BJ (cell line): ENCODE measurements at places on chromosomes 13 and 19.

DNA sequence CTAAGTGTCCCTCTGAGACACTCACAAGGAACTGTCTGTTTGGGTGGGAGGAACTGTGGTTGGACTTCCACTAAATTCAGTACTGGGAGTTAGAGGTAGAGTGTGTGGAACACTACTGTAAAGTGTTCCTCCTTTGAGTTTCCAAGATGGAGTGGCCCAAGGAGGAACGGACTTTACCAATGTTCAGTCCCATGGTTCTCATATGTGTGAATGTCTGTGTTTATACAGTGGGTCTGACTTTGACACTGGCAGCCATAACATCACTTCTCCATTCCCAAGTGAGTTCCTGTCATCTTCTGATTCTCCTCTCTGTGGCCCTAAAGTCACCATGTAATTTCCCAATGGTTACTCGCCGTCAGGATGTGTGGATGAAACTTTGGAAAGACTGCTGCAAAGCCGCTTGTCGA is 136.8 kb upstream of the SERP2 start:
- no peak for DNase-seq

GRCh38 chr19:3687774-3688706 is 12.2 kb downstream of the PIP5K1C start:
- DNase-seq: no peak

- DNase-seq: no peak
Observed at GRCh38 chr13:63541336-63541735, 2125.7 kb upstream of the PCDH20 start.

- DNase-seq: no peak
Observed at GRCh38 chr13:35140831-35141230, 198.8 kb downstream of the NBEA start.

- no peak for DNase-seq
Observed at GRCh38 chr13:74251778-74252519, 117.7 kb upstream of the KLF12 start.

DNA sequence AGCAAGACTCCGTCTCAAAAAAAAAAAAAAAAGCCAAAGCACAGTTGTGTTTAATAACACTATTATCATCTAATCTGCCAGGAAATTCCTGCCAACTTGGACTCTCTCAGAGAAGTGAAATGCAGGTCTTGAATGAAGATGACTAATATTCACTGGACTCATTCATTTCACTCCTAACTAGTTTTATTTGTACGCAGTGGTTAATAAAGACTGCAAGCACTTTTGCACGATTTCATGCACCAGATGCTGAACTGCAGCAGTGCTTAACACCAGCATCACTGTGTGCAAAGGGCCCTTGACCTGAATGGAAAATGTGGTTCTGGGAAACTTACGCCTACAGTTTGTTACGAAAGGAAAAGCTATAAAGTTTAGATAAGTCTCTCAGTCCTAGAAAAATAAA is 63.3 kb downstream of the DHRS12 start:
- peak; percentile 73 for DNase-seq
